ENCODE measurements at places on chromosomes 3 and 15. TPM values are rescaled to one million over a fixed set of nuclear protein-coding genes. Genes with fewer than 3 reads are reported as not detected.

Gene NR1I2
- under 0.01 TPM for total RNA-seq

Gene ZNF385D
- total RNA-seq = not detected

Gene TMC3
- total RNA-seq = not detected

Gene C3orf49
- not detected for total RNA-seq

Gene WDR93
- total RNA-seq = not detected

Gene GOLGA8S
- not detected for total RNA-seq

Gene OR5H1
- not detected for total RNA-seq

Gene FGD5
- total RNA-seq = 0.22 TPM

Gene CFAP20DC
- total RNA-seq = 2.0 TPM

Gene MED12L
- total RNA-seq = 0.43 TPM

Gene IRAK2
- total RNA-seq = 17.9 TPM

Gene CERS3
- total RNA-seq = not detected

Gene HTR3E
- total RNA-seq = not detected

Gene GASK1A
- total RNA-seq = 0.22 TPM

Gene GREM1
- 264 TPM for total RNA-seq

Gene ANKRD34C
- not detected for total RNA-seq
